ENCODE measurements at places on chromosomes 5 and 9. TPM values are rescaled to one million over a fixed set of nuclear protein-coding genes. Genes with fewer than 3 reads are reported as not detected.

Gene PCDHA3
- total RNA-seq: 0.43 TPM

Gene NUTM2G
- total RNA-seq: not detected

Gene ORM2
- not detected for total RNA-seq

DNA sequence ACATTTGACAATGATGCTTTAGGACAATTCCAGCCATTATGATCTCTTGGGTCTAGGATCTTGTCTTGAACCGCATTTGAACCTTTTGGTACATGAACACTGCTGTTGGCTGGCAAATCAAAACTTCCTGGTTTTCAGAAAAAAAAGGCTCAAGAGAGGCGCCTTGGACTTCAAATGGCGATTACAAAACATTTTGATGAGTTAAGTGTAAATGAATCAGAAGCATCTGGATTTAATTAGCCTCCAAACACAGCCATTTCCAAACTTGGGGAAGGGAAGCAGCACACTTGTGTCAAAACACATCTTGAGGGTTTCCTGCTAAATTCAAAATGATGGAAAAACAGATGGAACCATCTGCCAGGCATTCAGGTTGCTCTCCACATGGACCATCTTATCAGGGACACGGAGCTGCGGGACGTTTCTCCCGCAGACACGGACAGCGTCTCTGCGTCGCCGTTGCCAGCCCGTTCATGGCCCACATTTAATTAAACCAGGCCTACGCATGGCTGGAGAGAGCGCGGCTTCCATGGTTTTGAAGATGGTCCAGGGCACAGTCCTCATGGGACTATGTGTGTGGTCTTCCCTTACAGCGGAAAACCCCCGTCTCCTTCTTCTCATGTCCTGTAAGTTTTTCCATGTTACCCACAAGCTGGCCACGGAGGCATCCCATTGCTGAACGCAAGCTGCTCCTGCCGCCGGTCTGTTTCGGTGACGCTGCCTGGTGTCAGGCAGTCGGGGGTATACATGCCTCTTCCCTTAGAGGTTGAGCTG is 55.8 kb upstream of the PTCH1 start:
- H3K36me3 ChIP-seq: no peaks in the 10 kb centered on the region
- DNase-seq: no peak
- no peak overlapping the region for H3K27ac ChIP-seq
- H3K4me1 ChIP-seq: peaks cover 11% of the 10 kb centered on the region
- H3K27me3 ChIP-seq: no peaks in the 10 kb centered on the region

Gene MZB1
- 0.70 TPM for total RNA-seq

Measured in right atrium auricular region (tissue), 2 donors.